ENCODE measurements at places on chromosomes 7 and 10.

DNA sequence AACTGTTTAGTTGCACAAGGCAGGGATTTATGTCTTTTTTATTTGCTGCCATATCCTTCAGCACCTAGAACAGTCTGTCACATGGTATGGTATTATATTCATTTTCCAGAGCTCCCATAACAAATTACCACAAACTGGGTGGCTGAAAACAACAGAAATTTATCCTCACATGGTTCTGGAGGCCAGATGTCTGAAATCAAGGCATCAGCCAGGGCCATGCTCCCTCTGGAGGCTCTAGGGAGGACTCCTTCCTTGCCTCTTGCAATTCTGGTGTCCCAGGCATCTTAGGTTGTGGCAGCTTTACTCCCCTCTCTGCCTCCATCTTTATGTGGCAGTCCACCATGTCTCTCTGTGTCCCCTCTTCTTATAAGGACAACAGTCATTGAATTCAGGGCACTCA, 43.1 kb downstream of the MET start:
- no peak for DNase-seq

- DNase-seq, result no peak
These were observed 633 bp upstream of the EBLN1 start for GRCh38 chr10:22218448-22218847.

DNA sequence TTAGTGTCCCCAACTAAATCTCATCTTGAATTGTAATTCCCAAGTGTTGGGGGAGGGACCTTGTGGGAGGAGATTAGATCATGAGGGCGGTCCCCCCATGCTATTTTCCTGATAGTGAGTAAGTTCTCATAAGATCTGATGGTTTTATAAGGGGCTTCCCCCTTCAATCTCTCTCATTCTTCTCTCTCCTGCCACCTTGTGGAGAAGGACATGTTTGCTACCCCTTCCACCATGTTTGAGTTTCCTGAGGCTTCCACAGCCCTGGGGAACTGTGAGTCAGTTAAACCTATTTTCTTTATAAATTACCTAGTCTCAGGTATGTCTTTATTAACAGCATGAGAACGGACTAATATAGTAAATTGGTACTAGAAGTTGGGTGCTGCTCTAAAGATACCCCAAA, 365.6 kb downstream of the ANKRD7 start:
- no peak for DNase-seq

DNA sequence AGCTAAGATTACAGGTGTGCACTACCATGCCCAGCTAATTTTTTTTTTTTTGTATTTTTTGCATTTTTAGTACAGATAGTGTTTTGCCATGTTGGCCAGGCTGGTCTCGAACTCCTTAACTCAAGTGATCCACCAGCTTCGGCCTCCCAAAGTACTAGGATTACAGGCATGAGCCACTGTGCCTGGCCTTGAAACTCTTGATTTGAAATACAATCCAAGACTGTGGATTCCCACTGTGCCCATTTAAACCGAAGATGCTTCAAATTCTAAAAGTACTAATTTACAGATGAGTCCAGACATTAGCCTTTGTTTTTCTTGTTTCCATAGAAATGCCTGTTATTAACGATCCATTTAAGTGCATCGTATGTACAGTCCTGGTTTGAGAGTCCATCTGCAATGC, 130.9 kb downstream of the CACNA2D1 start:
- no peak for DNase-seq

DNA sequence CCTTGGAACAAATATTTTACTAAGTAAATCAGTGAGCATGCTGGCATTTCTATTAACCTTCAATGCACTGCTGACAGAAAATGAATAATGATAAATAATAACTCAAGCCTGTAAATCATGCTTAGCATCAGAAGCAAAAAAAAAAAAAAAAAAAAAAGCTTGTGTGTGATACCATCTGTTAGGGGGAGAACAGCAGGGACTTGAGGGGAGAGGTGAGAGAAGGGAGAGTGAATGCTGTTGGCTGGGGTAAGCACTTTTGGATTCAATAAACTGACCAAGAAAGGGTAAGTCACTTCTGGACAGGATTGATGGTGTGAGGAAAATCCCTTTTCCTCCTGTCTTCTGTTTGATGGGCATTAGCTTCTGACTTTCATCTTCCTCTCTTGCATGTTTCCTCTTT, 996.4 kb downstream of the KCNMA1 start:
- DNase-seq, result no peak

DNA sequence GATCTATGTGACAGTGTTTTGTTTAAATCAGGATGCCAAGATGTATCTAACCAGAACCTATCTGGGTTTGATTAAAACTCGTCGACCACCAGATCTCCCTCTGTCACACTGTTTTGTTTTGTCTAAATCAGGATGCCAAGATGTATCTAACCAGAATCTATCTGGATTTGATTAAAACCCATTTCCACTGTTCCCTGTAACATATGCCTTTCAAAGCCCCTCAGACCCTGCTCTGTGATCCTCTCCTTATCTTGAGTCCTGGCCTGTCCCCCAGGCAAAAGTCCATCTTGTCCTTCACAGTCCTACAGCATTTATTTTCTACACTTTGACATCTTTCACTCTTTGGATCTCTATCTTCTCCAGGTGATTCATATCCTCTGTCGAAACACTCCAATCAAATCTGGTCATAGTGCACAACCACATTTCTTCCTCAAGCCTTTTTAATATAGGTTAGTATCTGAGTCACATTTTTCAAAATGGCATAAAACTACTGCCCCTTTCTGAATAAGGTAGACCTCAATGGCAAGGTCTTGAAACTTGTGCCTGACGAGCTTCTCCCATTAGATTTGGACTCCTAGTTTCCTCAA, 32.5 kb downstream of the ERLIN1 start:
- DNase-seq, result no peak

DNA sequence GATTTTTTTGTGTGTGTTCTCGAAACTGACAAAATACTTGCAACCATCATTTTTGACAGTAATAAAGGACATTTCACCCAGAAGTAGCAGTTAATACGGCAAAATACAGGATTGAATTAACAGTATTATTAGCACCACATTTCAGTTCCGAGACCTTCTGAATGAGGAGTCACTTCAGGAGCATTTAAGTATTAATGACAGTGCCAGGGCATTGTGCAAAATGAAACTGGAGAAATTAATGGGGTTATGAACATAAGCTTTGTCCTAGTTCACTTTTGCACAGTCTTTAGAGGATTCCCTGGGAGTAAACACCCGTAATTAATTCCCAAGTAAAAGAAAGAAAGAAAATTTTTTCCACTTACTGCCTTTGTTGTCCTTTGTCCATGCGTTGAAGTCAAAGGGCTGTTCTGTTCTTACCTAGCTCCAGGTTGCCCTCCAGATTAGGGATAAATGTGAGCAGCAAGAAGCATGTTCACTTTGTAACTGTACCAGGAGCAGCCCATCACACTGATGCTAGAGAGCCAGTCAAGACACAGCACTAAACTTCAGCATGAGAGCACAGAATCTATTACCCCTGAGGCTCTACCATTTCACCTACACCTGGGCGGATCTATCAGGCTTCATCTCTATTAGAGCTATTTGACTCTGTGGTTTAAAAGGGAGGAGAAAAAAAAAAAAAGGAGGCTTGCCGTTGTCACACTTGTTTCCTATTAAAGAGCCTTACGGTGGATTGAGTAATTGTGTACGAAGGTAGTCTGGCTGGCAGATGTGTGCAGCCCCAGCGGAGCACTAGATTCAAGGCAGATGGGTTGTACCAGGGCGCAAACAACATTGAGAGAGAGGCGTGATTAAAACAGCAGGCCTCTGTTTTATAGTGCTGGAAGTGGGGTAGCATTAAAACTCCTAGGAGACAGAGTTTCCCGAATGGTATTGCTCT, 297.8 kb upstream of the SEMA3A start:
- DNase-seq, result no peak

- no peak for DNase-seq
These were observed 36.8 kb upstream of the TCF7L2 start for GRCh38 chr10:112913255-112913654.

- peak; percentile 68 for DNase-seq
These were observed 56.9 kb upstream of the EZH2 start for GRCh38 chr7:148940702-148941597.

GRCh38 chr7:108004220-108005142, 1.5 kb upstream of the LAMB1 start:
- no peak for DNase-seq

- no peak for DNase-seq
These were observed 19.5 kb upstream of the RHEB start for GRCh38 chr7:151539088-151539671.

GRCh38 chr7:18700147-18700546, 204.6 kb downstream of the HDAC9 start:
- DNase-seq, result no peak

DNA sequence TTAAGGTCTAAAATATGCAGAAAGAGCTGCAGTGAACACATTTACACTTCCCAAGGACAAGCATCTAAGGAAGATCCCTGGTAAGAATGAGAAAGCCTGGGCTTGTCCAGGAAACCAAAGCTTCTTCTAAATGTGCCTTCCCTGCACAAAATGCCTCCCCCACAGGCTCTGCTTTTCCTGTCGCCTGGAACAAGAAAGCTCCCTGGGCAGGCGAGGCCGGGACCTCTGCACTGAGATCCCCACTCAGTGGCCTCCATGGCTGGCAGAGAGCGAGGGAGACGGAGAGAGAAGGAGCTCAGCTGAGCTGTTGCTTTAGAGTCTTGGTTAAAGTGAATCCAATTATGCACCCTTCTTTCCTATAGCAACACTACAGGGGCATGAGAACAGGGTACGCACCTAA, 75.6 kb downstream of the AMZ1 start:
- no peak for DNase-seq

DNA sequence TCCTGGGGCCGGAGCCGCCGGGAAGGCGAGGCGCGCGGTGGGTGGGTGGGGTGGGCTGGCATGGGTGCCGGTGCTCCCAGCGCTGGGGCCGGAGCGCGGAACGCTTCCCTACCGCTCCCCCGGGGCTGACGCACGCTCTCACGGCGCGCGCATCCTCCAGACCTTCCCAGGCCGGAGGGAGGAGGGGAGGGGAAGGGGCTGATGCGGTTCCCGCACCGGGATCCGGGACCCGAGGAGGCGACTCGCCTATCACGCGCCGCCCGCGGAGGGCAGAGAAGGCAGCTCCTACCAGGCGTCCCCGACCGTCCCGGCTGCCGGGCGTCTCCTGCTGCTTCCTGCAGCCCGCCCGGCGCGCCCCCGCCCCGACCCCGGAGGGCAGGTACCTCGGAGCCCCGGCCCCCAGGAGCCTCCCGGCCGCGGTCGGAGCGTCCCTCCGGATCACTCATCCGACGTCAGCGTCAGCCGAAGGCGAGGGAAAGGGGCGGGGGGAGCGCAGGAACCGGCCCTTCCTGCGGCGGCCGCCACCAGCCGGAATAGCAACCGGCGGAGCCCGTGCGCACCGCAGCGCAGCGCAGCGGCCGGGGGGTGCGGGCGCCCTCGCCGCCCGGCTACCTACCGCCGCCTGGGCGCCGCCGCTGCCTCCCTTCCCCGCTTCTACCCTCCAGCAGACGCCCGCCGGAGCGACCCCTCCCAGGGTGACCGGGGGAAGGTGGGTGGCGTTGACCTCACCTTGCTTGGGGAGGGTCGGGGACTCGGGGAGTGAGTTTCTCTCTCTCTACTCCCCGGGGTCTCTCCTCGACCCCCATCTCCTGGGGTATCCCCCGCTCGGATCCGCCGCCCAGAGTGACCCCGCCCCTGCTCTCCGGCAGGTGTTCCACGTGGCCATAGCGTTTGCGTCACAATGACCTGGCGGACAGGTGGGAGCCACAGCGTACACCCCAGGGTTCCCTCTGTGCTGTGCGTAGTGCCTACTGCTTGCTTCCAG, at the start of gene ICA1:
Gene ICA1 (minus strand): TSS at position 457 of the 985 bp plus-strand sequence. CDS start 26,241 bp downstream, outside the sequence.
- DNase-seq, result no peak

DNA sequence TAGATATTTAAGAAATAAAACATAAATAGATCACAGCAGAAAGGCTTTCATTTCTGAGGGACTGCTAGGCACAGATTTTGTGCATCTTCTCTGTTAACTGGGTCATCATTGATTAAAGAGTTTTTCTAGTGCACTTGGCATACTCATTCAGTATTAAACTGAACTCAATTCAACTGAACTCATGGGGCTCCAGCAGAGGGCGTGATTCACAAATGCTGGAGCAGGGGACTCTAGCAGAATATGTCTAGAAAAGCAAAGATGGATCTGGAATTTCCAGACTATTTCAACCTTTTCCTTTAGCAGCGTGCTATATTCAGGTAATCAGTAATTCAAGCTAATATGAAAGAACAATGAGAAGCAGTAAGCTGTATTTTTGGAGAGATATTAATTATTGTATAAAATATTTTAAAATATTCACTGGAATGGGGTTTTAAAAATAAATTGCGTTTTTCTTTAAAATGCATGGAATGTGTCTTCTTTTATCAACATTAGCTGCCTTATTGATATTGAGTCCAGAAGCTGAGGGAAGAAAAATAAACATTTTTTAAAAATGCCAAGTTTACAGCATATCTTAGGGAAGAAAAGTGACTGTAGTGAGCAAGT, 296.8 kb upstream of the CACNA2D1 start:
- no peak for DNase-seq

DNA sequence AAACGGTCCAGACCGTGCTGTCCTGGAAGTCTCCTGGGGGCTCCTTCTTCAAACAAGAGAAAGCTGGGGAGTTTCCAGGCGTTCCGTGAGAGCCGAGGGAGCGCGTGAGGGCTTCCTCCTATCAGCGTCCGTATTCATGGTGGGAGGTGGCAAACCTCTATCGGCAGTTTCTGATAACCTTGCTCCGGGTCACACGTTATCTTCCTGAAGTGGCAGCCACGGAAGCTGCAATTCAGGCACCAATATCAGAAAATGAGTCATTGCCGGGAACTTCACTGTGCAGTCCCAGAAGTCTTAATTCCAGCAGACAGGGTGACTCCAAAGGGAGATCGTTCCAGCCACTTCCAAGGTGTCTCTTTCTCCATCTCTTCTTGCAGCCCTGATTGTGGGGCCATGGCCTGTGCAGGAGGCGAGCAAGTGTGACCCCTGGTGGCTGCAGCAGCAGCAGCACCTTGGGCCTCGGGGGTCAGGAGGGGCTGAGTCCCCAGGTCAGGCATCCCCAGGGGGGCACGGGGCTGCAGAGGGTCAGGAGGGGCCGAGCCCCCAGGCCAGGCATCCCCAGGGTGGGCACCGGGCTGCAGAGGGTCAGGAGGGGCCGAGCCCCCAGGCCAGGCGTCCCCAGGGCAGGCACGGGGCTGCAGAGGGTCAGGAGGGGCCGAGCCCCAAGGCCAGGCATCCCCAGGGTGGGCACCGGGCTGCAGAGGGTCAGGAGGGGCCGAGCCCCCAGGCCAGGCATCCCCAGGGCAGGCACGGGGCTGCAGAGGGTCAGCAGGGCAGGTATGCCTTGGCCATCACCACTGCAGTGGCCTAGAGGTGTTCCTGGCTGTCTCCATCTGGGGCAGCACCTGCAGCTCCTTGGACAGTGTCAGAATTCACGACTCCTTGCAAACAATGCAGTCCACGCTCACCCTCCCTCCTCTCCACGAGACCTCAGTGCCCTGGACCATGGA, 538.7 kb downstream of the DNAJB6 start:
- no peak for DNase-seq

GRCh38 chr10:121152033-121152432, 300.9 kb downstream of the WDR11 start:
- no peak for DNase-seq
